ENCODE measurements at places on chromosomes 5 and 9. TPM values are rescaled to one million over a fixed set of nuclear protein-coding genes. Genes with fewer than 3 reads are reported as not detected.

GRCh38 chr5:111746791-111747190 is 10.2 kb downstream of the NREP start:
- DNase-seq, result no peak

GRCh38 chr5:115424030-115424429 is 120.5 kb downstream of the FEM1C start:
- DNase-seq, result no peak

GRCh38 chr5:169801324-169801777 is 164.3 kb downstream of the DOCK2 start:
- DNase-seq, result no peak

DNA sequence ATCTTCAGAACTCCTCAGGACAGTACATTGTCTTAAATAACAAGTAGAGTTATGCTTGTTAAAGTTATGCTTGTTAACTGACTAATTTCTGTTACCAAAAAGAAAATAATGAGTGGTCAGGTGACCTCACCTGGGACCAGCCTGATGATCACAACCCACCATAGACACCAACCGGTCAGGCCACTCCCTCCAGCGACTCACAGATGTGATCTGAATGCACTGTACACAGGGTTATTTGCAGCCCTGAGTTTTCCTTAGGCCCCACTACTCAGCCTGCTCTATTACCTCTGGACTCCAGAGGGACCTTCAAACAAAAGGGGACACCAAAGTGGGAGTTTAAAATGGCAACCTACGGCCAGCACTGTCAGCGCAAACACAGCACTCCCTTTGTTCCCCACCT is 55.3 kb downstream of the ARSB start:
- no peak for DNase-seq

DNA sequence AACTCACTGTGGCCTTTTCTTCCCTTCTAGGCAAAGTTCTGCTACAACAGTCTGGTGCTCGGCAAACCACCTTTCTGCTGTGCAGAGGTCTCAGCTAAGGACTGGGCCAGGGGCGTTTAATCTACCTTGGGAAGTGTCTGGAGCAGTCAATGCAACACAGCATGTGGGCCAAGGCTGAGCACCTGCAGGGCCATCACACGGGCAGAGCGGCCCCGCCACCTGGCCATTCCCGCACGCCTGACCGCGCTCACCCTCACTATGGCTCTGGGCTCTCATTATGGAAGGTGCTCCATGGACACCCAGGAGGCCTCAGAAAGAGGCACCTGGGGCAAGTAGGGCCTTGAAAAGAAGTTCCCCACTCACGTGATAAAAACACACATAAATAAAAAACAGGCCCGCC is 65.7 kb upstream of the TBC1D9B start:
- no peak for DNase-seq

DNA sequence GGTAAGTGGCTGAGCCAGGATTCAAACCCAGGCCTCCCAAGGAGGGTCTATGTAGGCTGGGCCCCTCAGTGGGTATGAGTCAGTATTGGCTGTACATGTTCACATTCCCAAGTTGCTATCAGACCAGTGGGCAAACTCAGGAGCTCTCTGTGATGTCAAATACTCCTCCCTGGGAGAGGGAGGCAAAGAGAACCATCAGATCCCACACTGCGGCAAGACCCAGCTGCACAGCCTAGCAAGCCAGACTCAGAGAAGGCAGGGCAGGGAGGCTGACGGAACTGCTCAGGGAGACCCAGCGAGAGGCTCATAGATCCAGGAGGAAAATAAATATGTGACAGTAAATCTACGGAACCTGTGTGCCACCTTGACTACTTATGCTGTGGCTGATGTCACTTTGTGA is 42.6 kb upstream of the SAP30L start:
- DNase-seq, result no peak

- DNase-seq, result no peak
These were observed 7.5 kb downstream of the DIAPH1 start for GRCh38 chr5:141611289-141611688.

DNA sequence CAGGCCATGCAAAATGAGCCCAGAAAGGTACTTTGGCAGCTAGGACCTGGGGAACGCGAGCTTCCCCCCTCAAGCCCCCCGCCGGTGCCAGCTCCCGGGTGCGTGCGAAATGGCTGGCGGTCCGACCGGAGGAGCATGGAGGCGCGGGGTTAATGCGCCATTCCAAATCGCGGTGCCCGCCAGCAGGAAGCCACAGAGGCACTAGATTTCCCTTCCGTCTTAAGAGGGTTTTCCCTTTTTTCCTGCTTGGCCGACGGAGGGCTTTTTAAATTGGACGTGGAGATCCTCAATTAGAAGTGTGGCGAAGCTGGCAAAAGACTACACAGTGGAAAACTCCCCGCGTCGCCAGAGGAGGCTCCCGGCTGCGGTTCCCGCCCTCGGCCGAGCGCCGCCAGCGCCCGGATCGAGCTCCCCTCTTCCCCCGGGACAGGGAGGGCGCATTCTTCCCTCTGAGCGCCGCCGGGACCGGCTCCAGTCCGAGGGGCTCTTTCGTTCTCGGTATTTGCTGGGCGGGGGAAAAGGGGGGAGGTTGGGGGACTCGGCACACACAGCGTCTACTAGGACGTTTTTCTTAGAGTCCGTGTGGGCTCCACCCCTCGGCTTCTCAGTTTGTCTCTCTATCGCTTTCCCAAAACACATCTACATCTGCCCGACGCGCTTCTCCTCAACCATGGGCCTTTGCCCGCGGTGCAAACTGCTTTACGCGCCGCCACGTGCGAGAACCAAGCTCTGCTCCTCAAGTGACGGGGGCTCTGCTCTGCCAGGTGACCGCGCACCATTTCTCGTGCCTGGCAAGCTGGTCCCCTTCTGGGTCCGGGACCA is 3.0 kb downstream of the GDNF start:
- no peak for DNase-seq

DNA sequence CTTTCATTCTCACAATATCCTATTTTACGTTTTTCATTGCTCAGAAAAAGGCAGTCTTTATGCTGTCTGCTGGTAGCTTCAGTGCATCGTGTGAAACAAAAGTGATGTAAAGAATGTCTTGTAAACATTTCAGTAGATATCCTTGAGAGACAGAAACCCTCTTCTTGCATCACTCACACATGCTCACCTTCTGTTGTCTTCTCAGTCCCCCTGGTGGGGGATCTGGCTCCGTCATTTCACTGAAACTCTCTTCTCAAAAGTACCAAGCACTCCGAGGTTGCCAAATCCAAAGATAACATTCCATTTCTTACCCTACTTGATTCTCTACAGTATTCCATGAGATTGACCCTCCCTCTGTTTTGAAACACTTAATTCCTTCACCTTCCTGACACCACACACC is 46.1 kb upstream of the PCA3 start:
- DNase-seq, result no peak

PCDHA6 gene
- total RNA-seq, result 2.0 TPM

TMEM215 gene
- total RNA-seq, result not detected

Data from mucosa of gallbladder (tissue), 1 donor.